ENCODE measurements at places on chromosomes 5 and 9.
A peak's percentile ranks its signal among the peaks of the same experiment; 100 is the strongest.

GRCh38 chr5:113246361-113246870 is 188.4 kb downstream of the TSSK1B start:
- no peak overlapping the region for H3K27ac ChIP-seq
- no peaks in the 10 kb centered on the region for H3K36me3 ChIP-seq
- H3K4me1 ChIP-seq: no peaks in the 10 kb centered on the region
- no peak for DNase-seq
- H3K4me3 ChIP-seq: no peak overlapping the region
- no peaks in the 10 kb centered on the region for H3K27me3 ChIP-seq

DNA sequence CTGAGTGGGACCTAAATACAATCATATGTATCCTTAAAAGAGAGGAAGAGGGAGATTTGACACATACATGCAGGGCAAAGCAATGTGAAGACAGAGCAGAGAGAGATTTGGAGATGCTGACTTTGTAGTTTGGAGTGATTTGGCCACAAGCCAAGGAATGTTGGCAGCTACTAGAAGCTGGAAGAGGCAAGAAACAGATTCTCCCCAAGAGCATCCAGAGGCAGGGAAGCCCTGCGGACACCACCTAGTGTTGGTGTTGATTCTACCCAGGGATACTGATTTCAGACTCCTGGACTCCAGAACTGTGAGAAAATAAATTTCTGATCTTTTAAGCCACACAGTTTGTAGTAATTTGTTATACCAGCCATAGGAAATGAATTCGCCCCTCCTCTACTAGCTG is 64.9 kb upstream of the OSMR start:
- no peak overlapping the region for H3K4me3 ChIP-seq
- no peaks in the 10 kb centered on the region for H3K36me3 ChIP-seq
- H3K4me1 ChIP-seq: no peaks in the 10 kb centered on the region
- H3K27ac ChIP-seq: no peak overlapping the region
- no peak for DNase-seq

- no peaks in the 10 kb centered on the region for H3K36me3 ChIP-seq
- no peak overlapping the region for H3K27ac ChIP-seq
- H3K4me3 ChIP-seq: no peak overlapping the region
- H3K27me3 ChIP-seq: peaks cover 3% of the 10 kb centered on the region
- DNase-seq: no peak
- H3K4me1 ChIP-seq: no peaks in the 10 kb centered on the region
Measured at GRCh38 chr9:132181796-132182313, 20.0 kb downstream of the NTNG2 start.

GRCh38 chr5:149284501-149284900 is 12.8 kb downstream of the AFAP1L1 start:
- H3K4me1 ChIP-seq: no peaks in the 10 kb centered on the region
- H3K36me3 ChIP-seq: no peaks in the 10 kb centered on the region
- no peak overlapping the region for H3K27ac ChIP-seq
- DNase-seq: no peak

DNA sequence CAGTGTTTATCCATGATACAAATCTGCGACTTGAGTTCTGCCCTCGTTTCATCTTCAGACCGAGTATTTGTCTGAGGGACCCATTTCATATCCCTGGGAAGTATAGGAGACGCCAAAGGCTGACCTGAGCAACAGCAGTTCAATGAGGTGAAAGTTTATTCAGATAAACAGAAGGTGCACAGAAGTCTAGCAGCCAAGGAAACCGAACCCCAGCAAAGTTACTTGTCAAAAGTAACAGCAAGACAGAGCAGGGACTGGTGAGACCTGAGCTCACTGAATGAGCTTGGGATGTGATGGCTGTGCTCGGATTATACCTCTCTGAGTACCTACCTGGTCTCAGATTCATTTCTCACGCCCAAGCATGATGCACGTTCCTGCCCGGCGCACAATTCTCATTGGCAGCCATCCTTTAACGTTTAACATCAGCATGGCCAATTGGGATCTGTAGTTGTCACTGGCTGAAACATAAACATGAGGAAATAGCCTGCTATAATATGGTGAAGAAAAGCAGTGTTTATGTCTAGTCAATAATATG is 599 bp downstream of the LYRM7 start:
- no peaks in the 10 kb centered on the region for H3K27me3 ChIP-seq
- peaks cover 17% of the 10 kb centered on the region for H3K4me1 ChIP-seq
- H3K27ac ChIP-seq: peak overlapping the region; percentile 80
- DNase-seq: no peak
- H3K4me3 ChIP-seq: peak overlapping the region; percentile 79
- H3K36me3 ChIP-seq: no peaks in the 10 kb centered on the region

DNA sequence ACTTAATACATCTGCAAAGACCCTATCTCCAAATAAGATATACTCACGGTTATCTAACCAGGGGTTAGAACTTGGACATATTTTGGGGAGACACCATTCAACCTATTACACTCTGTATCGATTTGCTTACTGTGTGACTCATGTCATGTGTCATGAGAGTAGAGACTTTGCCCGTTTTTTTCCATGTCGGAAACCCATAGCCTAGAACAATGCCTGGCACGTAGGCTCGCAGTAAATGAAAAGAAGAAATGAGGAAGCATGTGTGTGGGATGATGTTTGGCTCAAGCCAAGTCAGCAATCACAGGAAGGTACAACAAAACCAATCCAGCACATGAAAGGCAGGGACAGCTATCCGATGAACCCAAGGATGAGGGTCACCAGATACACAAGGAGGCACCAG is 94.6 kb upstream of the DNAH5 start:
- DNase-seq: no peak
- no peak overlapping the region for H3K4me3 ChIP-seq

DNA sequence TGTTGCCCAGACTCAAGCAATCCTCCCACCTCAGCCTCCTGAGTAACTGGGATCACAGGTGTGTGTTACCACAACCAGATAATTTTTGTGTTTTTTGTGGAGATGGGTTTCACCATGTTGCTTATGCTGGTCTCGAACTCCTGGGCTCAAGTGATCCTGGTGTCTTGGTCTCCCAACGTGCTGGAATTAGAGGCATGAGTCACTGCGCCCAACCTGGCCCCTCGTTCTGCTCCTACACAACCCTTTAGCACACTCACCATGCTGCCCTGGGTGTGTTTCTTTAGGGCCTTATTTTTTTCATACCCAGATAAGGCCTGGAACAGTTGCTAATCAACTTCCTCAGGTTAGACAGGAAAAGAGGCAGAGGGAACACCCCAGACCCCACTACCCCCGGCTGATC is 2.6 kb downstream of the PDZD2 start:
- no peak for DNase-seq
- no peaks in the 10 kb centered on the region for H3K36me3 ChIP-seq
- no peak overlapping the region for H3K27ac ChIP-seq
- no peak overlapping the region for H3K4me3 ChIP-seq
- peaks cover 7% of the 10 kb centered on the region for H3K4me1 ChIP-seq

DNA sequence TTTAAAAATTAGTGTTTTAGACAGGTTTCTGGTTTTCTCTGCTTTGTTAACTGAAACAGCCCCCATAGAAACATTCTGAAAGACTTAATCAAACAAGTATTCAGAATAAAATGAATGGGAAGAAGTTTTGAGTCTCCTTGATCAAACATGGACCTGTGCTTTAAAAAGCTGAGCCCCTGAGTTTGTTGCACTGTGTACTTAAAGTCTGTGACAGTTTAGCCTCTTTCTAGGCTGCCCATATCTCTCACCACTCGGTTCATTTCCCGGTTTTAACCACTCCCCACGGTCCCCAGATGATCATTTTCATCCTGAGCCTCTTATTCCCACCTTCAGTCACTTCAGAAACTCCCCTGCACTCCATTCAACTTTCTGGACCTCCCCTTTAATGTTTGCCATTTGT is 215.9 kb upstream of the DMRT1 start:
- DNase-seq: no peak
- no peaks in the 10 kb centered on the region for H3K36me3 ChIP-seq
- no peak overlapping the region for H3K4me3 ChIP-seq
- H3K27me3 ChIP-seq: no peaks in the 10 kb centered on the region
- no peak overlapping the region for H3K27ac ChIP-seq

DNA sequence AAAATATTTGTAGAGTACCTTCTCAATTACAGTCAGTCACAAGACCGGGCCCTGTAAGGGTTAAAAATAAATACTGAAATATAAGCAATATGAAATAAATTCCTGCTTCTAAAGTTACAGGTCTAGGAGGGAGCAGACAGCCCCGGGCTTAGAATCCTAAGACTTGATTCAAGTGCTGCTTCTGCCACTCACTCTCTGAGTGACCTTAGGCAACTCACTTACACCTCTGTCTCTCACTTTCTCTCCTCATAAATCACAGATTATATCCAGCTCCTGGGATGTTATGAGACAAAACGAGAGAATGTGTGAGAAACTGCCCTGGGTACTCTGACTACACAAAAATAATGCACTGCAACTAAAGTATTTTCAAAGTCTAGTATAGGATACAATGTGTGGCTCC is 101.9 kb downstream of the PDE4D start:
- DNase-seq: no peak
- no peaks in the 10 kb centered on the region for H3K36me3 ChIP-seq
- no peak overlapping the region for H3K27ac ChIP-seq
- H3K4me3 ChIP-seq: no peak overlapping the region
- H3K4me1 ChIP-seq: no peaks in the 10 kb centered on the region
- H3K27me3 ChIP-seq: no peaks in the 10 kb centered on the region

DNA sequence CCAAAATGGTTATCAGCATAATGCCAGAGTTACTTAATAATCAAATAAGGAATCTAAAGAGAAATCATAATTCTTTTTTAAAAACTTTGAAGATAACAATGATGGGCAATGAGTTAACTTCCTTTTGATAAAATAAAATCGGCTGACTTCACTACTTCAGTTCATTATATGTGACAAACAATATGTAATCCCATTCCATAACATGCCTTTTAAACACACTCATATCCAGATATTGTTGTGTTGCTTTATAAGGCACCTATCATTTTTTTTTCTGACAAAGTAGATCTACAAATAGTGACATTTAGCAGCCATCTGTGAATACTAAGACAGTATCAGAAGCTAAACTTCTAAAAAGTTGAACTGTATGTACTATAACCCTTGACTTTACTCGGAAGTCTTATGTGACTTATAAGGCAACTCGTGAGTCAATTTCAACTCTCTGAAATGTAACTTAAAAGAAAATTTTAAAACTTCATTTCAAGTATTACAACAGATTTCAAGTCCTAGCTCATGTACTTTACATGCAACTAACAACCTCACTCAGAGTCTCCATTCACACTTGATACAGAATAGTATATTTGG is 7.5 kb downstream of the ADAMTS6 start:
- H3K36me3 ChIP-seq: no peaks in the 10 kb centered on the region
- H3K4me1 ChIP-seq: peaks cover under 1% of the 10 kb centered on the region
- no peak overlapping the region for H3K4me3 ChIP-seq

DNA sequence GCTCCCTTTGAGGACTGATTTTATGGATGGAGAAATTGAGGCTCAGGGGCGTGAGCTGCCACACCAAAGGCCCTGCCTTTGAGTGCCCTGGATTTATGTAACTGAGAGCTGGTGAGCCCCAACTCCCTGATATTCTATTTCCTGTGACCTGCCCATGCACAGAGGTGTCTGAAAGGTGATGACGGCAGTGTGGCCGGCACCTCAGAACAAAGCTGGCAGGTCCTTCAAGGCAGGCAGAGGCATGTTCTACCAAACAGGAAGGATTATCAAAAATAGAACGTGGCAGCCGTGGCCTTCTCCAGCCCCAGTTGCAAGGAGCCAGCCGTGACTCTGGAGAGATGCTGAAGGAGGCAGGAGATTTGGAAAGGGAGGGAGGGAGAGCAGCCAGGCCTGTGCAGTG is 36.2 kb downstream of the INSYN2B start:
- no peaks in the 10 kb centered on the region for H3K36me3 ChIP-seq
- no peaks in the 10 kb centered on the region for H3K4me1 ChIP-seq
- H3K27me3 ChIP-seq: no peaks in the 10 kb centered on the region
- H3K4me3 ChIP-seq: no peak overlapping the region
- H3K27ac ChIP-seq: no peak overlapping the region
- no peak for DNase-seq

- no peak overlapping the region for H3K27ac ChIP-seq
- H3K4me1 ChIP-seq: no peaks in the 10 kb centered on the region
- H3K27me3 ChIP-seq: peaks cover 6% of the 10 kb centered on the region
Measured at GRCh38 chr5:151298063-151298855, 5.3 kb downstream of the SLC36A3 start.

DNA sequence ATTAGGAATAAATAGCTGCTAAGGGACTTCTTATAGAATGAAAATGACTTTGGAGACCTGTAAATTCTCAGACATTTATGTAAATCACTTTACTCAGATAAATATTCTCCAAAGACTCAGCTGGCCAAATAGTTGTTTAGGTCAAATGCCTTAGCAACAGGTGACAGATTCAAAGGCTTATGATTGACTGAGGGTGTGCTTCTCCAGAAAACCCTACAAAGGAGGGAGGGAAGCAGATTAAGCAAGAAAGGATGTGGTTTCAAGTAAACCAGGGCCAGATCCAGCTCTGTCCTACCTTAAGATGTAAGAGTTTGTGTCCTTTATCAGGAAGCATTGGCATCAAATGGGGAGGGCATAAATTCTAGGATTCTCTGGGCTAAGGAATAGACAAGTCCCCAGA is 433.0 kb downstream of the TLE1 start:
- no peak overlapping the region for H3K4me3 ChIP-seq
- no peaks in the 10 kb centered on the region for H3K36me3 ChIP-seq
- no peaks in the 10 kb centered on the region for H3K4me1 ChIP-seq
- DNase-seq: no peak
- H3K27me3 ChIP-seq: no peaks in the 10 kb centered on the region

DNA sequence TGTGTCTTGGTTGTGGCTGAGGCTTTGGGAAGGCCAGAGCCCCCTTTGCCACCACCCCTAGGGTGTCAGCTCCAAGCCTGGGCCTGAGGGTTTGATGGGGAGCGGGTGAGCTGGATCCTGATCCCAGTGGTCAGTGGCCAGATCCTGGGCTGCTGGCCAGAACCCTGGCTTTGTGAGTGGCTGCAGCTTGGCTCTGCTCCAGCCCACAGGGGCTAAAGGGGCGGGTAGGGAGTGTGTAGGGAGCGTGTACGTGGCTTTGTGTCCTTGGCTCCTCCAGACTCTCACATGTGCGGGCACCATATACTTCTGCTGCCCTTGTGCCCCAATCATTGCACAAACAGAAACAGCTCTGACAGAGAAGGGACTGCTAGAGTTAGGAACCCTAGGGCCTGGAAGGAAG is 1.2 kb upstream of the IL11RA start:
- no peak for DNase-seq
- peaks cover 19% of the 10 kb centered on the region for H3K36me3 ChIP-seq
- H3K27ac ChIP-seq: no peak overlapping the region

DNA sequence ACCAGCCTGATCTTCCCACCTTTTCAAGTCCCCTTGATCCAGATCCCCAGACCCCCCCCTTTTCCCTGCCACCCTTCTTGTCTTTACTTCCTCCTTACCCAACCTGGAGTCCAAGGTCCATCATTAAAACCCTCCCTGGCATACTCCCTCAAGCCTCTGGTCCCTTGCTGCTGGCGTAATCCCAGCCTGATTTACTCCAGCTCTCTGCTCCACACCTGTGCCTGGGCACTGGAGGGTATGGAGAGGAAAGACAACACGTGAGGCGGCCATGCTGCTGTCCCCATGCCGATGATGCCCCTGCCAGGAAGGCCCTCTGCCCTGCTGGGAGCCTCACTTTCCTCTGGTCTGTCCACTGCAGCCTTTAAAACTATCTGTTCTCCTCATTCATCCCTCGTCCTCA is 5.1 kb downstream of the B4GALT7 start:
- H3K4me1 ChIP-seq: peaks cover 12% of the 10 kb centered on the region
- no peak overlapping the region for H3K4me3 ChIP-seq
- H3K36me3 ChIP-seq: no peaks in the 10 kb centered on the region
- no peak overlapping the region for H3K27ac ChIP-seq

- no peak overlapping the region for H3K4me3 ChIP-seq
- H3K4me1 ChIP-seq: no peaks in the 10 kb centered on the region
- H3K27me3 ChIP-seq: no peaks in the 10 kb centered on the region
- no peaks in the 10 kb centered on the region for H3K36me3 ChIP-seq
- H3K27ac ChIP-seq: no peak overlapping the region
Measured at GRCh38 chr9:120235081-120235480, 344.9 kb downstream of the CDK5RAP2 start.
